ENCODE measurements at places on chromosomes 5 and 9.

GRCh38 chr5:141969783-141970771 is 1.2 kb downstream of the RNF14 start:
- no peak for DNase-seq

DNA sequence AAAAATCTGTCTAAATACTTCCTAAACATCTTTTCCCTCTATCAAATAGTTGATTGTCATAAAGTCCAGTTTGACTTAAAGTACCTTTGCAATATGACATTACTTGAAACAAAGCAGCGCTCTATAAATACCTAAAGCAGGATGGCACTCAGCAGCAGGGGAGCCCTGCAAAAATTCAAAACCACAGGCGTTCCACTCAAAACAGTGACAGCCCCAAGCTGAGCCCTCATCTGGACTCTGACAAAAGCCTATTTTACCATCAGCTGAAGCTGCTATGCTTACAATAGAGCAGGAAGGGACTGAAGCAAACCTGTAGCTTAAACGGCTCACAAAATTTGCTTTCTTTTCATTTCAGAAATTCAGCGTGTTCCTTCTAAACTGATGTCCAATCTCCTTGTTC is 11.5 kb downstream of the GABRA6 start:
- peak; percentile 44 for DNase-seq

DNA sequence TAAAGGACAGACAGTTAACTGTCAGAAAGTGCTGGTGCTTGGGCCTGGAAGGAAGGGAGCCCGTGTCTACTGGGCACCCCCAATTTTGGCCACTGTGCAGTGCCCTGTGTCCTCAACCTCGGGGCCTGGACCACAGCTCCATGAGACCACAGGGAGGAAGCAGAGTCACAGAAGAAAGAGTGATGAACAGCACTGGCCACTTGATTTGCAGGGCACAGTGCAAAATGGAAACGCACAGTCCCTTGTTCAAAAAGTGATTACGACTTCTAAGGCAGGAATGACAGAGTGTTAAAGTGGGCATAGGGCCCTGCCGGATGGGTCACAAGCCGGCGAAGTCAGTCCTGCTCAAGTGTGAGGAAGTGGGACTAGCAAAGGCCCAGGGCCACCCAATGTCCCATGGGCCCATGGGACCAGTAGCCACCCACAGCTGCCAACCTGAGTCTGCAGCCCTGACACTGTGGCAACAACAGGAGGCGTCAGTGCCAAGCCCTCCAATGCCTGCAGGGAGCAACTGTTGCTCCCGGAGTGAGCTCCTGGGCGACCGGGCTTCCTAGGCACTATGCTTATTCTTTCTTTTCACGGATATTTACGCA is 85.4 kb downstream of the ADAMTS2 start:
- DNase-seq, result no peak

DNA sequence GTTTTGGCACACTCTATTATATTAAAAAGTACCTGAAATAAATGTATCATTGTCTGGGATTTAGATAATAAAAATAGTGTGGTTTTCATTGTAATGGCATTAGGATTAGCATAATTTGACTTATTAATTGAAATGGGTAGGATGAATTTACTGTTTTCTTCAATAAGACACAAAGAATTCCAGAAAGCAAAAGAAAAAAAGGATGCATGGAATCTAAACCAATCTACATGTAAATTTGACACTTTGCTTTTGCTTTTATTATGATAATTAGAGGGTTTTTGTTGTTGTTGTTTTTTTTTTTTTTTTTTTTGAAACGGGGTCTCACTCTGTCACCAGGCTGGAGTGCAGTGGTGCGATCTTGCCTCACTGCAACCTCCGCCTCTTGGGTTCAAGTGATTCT is 304.8 kb upstream of the EFNA5 start:
- DNase-seq, result no peak

GRCh38 chr5:153463806-153464205 is 26.7 kb upstream of the GRIA1 start:
- no peak for DNase-seq

DNA sequence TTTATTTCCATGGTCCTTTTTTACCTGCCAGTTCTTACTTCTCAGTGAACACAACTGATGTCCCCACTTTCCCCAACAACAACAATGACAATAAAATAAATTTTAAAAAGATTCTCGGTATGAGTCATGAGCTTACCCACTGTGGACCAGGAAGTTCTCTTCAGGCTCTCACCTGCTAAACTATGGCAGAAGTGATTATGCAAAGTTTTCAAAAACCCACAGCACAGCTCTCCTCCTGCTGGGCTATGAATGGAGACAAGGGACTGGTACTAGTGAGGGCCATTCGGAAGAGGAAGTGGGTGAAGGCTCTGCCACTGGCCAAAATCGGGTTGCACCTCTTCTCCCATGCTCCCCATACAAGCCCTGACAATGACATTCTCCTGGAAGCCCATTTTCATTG is 429.4 kb downstream of the PIK3R1 start:
- DNase-seq, result no peak

GRCh38 chr5:68446487-68446894 is 230.9 kb downstream of the PIK3R1 start:
- no peak for DNase-seq

DNA sequence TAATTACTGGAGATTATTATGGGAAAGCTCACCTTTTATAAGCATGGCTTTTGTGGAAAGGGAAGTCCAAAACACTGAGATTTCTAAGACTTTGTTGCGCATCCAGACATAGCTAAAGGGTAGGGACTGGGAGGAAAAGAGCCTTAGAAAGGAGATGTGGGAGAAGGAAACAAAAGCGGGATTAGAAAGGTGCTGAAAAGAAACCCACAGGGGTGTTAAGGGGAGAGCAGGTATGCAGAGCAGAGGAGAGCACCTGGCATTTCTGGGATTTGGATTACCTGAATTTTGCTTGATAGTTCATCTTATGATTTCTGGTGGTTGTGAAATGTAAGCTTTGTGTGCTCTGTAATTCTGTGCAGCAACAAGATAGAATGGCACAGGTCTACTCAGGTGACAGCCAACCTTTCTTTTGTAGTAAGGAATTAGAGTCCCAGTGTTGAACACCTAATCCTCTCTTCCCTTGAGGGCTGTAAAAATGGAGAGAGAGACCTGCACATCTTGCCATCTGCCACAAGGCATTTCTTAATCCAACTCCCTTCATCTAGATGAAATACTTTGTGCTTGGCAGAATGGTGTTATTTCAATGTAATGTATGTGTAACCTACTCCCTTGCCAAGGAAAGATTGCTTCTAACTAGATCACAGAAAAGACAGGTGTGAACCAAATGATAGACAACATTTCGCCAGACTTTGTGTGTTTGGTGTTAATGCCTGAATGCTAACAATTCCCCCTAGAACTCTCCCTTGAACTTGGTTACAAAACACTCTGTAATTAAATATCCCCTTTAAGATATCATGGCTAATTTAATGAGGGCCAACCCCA is 47.4 kb downstream of the ATPSCKMT start:
- DNase-seq, result no peak

DNA sequence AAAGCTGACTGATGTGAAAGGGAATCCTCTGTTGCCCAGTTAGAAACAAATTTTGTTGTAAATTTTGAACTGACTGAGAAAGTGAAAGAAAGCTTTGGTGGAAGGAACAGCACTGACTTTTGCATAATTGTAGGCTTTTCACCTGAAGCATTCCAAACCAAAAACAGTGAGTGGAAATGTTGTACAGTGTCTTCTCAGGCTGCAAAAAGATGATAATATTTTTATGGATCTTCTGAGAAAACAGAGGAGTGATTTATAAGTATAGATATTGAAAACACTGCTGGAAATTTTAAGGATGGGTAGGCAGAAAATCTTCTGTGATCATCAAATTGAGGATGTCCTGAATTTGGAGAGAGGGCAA is 40.0 kb downstream of the LURAP1L start:
- DNase-seq, result no peak

DNA sequence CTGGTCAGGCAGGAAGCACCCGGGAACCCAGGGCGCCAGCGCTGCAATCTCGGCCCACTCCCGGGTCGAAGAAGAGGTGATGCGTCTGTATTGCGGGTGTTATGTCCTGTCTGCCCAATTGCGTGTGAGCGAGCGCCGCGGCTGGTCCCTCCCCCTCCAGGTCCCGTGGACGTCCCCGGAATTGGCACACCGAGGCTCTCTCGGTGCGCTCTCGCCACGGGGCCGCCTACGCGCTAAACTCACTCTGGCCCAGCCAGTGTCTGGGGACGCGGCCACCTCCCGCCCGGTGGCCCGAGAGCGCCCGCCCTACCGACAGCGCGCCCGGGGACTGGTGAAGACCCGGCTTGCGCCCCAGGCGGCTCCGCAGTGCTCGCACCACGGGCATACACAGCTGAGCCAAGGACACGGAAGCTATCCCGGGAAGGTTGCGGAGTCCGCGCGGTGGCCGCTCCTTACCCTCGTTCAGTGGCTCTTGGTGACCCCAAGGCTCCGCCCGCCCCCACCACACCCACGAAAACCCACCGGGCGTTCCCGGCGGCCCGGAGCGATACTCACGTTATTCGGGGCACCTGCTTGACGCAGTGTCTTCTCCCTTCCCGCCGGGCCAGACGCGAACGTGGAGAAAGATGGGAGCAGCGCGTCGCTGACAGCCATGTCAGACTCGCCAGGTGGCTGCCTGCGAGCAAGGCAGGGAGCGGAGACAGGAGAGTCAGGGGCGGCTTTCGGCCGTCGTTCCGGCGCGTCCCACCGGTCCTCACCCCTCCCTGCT is 1.0 kb downstream of the KLF4 start:
- DNase-seq, result no peak

DNA sequence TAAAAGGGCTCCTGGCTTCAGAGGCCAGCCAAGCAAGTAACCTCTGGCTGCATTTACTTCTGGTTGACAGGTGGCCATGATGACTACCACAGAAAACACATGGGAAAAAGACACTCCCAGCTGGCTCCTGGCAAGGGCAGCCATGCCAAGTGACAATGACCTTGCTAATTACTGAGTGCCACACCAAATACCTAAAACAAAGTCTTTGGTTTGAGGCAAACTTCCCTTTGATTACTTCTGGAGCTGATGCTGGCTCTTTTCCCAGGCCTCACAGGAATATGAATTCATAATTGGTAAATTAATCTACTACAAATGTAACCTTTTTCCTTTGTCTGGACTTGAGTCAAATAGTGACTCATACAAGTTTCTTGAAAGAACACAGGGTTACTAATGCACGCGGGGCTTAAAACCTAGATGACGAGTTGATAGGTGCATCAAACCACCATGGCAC is 61.0 kb downstream of the LPAR1 start:
- no peak for DNase-seq

DNA sequence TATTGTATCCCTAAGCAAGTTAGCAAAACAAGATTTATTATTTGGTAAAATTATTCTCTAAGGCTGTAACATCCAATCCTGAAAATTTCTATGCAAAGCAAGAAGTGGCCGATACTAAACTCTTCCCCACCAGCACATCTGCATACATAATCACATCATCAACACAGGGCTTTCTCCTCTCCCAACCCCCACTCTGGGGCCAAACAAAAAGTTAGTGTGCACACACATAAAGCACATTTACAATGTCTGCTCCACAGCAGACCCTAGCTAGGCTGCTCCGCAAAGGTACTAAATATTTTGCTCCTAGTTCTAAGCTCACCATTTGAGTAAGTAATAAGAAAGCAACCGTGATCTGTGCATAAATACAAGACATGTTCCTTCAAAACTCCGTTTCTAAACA is 3.6 kb downstream of the RNF130 start:
- DNase-seq, result peak; percentile 47

- no peak for DNase-seq
These were observed 207.1 kb upstream of the VLDLR start for GRCh38 chr9:2414465-2414864.

GRCh38 chr5:137887831-137888230 is 1.4 kb upstream of the PKD2L2 start:
- DNase-seq, result no peak
